ENCODE measurements at places on chromosomes 1 and 21. TPM values are rescaled to one million over a fixed set of nuclear protein-coding genes. Genes with fewer than 3 reads are reported as not detected.

Gene CCDC181
- 0.15 TPM for total RNA-seq

Gene CAPN9
- total RNA-seq, result 46.3 TPM

Gene TCP10L
- total RNA-seq, result not detected

Gene SH2D1B
- 1.1 TPM for total RNA-seq

Gene ELF3
- total RNA-seq, result 1,089 TPM

Gene COL16A1
- total RNA-seq, result 15.7 TPM

Gene ANKRD65
- 0.76 TPM for total RNA-seq

Gene PDE4B
- 4.4 TPM for total RNA-seq

Gene CELA2A
- total RNA-seq, result not detected

Gene PDXK
- 188 TPM for total RNA-seq

Gene INSRR
- total RNA-seq, result not detected

Gene DCST2
- 3.6 TPM for total RNA-seq

Gene TP73
- 0.70 TPM for total RNA-seq

Gene ZNF672
- total RNA-seq, result 32.9 TPM

Gene HCN3
- total RNA-seq, result 11.2 TPM

Gene WNT2B
- total RNA-seq, result 7.1 TPM

Gene RPE65
- total RNA-seq, result not detected

Gene DFFB
- 9.6 TPM for total RNA-seq

Gene EPHA10
- 62.5 TPM for total RNA-seq

Gene RSPH1
- 7.4 TPM for total RNA-seq

Data from left colon (tissue), 2 donors.